ENCODE measurements at places on chromosomes 16 and 17.

DNA sequence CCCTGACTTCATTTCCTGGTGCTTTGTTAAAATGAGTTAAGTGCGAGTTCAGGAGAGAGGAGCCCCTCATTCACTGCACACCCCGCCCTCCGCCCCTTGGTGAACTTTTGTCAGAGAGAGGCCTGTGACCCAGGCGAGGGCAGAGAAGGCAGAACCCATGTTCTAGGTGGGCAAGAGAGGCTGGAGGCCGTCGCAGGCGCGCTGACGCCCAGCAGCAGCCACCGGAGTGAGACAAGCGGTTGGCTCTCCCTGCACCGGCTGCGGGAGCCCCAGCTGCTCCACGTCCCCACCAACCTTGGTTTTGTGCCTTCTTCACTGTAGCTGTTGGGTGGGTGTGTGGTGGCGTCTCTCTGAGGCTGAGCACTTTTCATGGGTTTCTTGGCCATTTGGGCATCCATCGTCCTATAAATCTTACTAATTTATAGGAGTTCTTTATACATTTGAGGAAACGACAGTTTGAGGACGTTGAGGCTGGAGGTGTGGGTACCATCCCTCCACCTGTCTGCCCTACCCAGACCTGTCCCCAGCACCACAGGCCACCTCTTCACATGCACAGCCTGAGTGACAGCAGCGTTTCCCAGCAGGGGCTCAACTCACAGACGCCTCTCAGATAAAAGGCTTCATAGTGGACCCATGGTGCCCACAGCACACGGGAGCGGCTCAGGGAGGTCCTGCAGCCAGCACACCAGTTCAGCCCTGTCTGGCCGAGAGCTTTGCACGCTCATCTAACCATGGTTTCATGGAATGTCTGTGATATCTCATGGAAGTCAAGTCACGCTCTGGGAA, 45.2 kb upstream of the CBFA2T3 start:
- no peak for DNase-seq

DNA sequence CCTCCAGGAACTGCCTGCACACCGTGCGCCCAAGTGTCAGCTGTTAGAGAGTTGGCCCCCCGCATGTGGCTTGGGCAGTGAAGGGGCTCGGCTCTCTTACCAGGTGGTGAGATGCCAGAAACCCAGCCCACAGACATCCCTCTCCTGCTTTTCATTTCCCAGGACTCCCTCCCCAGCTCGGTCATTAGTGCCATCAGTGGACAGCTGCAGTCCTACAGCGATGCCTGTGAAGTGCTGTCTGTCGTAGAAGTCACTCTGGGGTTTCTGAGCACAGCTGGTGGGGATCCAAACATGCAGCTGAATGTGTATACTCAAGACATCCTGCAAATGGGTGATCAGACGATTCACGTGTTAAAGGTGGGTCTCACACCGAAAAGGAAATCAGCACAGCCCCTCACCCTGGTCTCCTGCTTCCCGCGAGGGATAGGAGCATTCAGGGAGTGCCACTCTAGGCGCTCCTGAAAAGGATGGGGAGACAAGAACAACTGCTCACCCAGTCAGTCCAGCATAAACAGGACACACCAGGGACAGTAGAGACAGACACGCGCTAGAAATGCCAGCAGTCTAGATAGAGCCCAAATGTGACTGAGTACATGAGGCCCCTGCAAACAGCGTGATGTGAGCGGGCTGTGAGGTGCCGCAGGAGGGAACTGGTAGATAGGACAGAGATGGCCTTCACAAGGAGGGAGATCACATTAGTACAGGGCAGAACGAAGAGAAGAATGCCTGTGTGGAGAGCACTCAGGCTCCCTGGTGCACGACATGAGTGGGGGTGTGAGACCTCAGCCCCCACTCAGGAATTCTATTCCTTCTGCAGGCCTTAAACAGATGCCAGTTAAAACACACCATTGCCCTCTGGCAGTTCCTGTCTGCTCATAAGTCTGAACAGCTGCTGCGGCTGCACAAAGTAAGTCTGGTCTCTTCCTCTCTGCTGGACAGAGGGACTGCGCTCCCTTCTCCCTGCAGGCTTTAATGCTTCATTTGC, 25.7 kb upstream of the ENDOV start:
- DNase-seq = no peak

DNA sequence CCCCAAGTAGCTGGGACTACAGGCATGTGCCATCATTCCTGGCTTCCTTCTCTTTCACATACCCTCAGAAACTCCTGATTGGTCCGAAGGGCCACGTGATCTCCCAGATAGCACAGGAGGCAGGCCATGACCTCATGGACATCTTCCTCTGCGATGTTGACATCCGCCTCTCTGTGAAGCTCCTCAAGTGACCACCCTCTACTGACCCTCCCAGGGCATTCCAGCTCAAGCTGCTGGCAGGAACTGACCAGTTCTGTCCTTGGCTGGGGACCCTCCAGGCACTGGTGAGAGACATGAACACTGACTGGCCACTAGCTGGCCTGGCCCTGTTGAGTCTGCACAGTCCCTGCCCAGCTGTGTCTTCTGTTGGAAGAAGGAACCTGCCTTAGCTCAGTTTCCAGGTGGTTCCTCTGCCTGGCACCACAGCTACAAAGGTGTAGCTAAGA, 5.6 kb downstream of the ERAL1 start:
- no peak for DNase-seq

GRCh38 chr16:4321286-4322120, 5.6 kb downstream of the GLIS2 start:
- DNase-seq = no peak

GRCh38 chr16:19621445-19621844, 65.9 kb downstream of the VPS35L start:
- DNase-seq = no peak

GRCh38 chr17:2218426-2218825, 85.2 kb downstream of the SMG6 start:
- peak; percentile 70 for DNase-seq

DNA sequence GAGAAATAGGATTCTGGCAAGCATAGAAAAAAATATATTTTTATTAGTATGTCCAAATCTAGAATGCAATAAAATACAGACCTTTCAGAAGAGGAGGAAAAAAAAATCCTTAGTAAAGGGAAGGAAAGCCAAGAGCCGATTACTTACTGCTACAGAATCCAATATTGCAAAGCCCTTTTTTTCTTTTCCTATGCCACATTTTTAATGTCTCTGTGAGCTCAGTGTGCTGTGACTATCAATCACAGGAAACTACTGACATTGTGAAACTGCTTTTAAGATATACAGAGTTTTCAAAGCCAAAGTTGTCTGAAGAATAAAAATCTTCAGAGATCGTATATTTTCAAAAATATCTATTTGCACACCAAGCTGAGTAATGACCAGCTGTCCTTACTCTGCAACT, 120.4 kb downstream of the CHD9NB start:
- no peak for DNase-seq

GRCh38 chr17:34519282-34519681, 60.1 kb upstream of the TMEM132E start:
- no peak for DNase-seq

GRCh38 chr17:41024697-41025096, 2.3 kb downstream of the KRTAP1-5 start:
- DNase-seq = no peak

DNA sequence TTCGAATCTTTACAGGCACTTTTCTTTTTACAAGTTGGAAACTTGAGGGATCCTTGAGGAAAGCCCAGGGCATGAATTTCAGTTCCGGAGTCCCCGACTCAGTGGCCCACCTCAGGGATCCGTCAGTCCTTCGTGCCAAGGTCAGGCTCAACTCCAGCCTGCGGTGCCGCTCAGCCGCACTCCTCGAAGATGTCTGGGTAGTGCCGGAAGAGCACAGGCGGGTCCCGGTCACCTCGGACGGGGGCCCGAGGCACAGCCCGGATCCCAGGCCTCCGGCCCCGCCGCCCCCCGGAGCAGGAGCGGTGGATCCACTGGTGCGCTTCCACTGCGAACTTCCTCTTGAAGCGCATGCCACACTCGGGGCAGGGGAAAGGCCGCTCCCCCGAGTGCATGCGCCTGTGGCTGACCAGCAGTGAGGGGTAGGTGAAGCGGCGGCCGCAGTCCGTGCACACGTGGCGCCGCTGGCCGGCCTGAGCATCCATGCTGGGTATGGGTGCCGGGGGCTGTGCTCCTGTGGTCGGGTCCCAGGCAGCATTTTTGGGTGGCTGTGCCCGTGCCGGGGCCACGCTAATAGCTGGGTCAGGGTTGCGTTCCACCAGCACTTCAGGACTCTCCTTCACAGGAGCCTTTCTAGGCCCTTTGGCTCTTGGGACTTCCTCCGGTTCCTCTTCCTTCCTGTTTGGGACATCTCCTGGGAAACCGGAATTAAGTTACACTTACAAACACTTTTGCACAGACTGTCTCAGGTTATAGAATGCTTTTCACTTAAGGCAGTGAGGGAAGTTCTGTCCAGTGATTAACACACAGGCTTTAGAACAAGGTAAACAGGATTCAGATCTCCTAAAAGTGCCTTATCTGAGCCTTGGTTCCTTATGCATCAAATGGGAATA, 1.5 kb downstream of the ZNF688 start:
- DNase-seq = no peak

DNA sequence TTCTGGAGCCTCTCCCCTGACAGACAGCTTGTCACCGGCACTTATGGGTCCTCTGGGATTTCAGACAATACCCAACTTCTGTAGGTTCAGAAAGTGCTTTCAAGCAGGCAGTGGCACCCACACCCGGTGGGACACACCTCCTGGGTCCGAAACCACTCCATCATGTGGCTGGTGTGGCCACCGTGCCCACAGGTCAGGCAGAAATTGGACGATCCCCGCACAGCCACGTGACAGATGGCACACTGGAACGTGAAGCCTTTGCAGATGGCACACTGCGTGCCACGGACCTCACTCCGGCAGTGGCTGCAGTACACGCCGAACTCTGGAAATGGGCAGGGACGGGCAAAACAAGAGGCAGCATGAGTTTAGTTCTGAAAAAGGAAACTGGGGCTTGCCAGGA, 99.5 kb upstream of the FA2H start:
- no peak for DNase-seq

DNA sequence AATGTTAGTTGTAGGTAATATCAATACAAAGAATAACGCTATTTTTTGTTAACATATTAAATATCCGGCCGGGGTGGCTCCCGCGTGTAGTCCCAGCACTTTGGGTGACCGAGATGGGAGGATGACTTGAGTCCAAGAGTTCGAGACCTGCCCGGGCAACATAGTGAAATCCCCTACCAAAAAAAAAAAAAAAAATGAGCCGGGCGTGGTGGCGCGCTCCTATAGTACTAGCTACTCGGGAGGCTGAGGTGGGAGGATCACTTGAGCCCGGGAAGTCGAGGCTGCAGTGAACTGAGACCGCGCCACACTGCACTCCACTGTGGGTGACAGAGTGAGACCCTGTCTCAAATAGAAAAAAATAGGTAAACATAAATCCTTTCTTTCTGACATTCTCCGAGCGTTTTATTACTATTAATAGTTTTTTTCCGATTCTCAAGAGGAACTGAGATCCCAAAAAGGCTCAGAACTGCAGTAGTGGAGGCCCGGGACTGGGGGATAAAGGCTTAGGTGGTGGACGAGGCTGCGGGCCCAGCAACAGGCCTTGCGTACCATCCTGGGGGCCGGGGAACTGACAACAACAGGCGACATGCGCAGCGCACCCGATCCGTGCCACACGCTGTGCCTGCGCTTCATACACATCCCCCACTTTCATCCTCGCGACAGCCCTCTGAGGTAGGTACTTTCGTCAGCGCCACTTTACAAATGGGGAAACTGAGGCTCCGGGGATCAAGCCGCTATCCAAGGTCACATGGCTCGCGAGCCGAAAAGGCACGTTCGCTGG, 919 bp downstream of the N4BP1 start:
- no peak for DNase-seq

DNA sequence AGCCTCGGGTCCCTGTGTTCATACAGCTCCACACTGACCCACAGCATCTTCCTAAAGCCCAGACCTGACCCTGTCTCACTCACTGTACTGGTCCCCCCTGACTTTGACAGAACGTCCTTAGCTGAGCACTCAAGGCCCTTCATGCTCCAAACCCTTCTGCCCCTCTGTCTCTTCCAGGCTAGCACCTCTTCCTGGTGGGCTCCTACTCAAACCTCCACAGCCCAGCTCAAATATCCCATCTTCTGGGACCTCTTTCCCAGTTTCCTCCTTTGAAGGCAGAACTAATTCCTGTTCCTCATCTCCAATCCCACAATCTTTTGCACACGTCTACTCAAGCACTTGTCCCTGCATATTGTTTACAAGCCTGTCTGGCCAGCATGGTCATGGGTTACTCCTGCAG, 8.8 kb downstream of the GRIN2C start:
- no peak for DNase-seq

DNA sequence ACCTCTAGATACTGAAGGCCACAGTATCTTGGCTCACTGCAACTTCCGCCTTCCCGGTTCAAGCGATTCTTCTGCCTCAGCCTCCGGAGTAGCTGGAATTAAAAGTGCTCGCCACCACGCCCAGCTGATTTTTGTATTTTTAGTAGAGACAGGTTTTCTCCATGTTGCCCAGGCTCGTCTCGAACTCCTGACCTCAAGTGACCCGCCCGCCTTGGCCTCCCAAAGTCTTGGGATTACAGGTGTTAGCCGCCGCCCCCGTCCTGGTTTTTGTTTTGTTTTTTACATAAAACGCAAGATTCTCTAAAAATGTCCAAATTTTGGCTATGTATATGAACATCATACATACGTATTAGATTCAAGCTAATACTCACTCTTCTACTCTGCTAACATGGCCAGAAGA, 2.0 kb upstream of the GGNBP2 start:
- no peak for DNase-seq

- no peak for DNase-seq
These were observed 80.2 kb downstream of the CACNG1 start for GRCh38 chr17:67124450-67125148.

DNA sequence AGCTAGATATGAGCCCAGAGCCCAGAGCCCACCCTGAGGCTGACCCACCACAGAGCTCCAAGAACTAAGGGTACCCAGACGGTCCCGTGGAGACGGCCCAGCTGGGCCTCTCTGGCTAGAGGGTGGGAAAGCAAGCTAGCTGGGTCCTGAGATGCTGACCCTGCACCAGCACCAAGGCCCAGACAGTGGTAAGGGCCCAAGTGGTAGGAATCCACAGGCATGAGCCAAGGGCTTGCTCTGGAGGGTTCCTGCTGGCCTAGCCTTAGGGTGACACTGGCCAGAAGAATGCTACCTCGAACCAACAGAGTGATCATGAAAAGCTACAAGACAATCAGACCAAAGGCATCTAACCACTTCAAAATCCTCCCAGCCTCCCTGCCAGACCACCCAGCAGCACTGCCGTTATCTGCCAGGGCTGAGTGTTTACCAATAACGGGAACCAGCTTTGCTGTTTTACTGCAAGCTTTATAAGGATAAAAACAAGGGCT, 13.2 kb downstream of the HIC1 start:
- DNase-seq = no peak

DNA sequence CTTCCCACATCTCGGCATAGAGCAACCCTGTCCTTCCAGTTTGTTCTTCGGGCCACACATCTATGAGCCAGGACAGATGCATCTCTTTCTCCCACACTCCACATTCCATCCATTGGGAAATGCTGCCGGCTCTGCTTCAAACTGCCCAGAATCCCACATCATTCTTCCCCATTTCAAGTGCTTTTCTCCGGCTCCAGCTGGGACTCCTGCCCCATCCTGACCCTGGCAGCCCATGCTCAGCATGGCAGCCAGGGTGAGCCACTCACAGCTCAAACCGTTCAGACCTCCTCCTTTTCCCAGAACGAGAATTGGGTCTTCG, 132.8 kb upstream of the SDK2 start:
- no peak for DNase-seq

Measured in RCC 7860 (cell line).